ENCODE measurements at places on chromosomes 5 and 9.

- DNase-seq, result no peak
These were observed 29.5 kb upstream of the PLIN2 start for GRCh38 chr9:19156805-19157204.

DNA sequence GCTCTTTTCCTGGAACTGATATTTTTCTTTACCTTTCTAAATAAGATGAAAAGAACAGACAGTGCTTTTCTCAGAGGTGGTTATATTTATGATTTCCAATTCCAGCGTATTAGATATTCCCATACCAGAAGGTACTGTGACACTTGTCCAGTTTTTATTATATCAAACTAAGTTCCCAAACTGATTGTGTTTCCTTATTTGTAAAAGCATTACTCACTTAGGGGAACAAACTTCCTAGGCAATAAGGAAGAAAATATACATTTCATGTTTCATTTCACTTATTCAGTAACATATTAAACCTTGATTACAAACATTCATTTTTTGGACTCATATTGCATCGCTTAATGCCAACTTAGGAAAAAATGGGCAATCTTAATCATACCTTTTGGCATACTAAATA lies 1480.0 kb upstream of the NUDT12 start:
- DNase-seq, result no peak

- no peak for DNase-seq
These were observed 635 bp downstream of the NAA35 start for GRCh38 chr9:85941622-85941940.

GRCh38 chr5:148398698-148399121 lies 15.0 kb downstream of the FBXO38 start:
- no peak for DNase-seq

- no peak for DNase-seq
These were observed 26.2 kb downstream of the RASGRF2 start for GRCh38 chr5:80986382-80986781.

DNA sequence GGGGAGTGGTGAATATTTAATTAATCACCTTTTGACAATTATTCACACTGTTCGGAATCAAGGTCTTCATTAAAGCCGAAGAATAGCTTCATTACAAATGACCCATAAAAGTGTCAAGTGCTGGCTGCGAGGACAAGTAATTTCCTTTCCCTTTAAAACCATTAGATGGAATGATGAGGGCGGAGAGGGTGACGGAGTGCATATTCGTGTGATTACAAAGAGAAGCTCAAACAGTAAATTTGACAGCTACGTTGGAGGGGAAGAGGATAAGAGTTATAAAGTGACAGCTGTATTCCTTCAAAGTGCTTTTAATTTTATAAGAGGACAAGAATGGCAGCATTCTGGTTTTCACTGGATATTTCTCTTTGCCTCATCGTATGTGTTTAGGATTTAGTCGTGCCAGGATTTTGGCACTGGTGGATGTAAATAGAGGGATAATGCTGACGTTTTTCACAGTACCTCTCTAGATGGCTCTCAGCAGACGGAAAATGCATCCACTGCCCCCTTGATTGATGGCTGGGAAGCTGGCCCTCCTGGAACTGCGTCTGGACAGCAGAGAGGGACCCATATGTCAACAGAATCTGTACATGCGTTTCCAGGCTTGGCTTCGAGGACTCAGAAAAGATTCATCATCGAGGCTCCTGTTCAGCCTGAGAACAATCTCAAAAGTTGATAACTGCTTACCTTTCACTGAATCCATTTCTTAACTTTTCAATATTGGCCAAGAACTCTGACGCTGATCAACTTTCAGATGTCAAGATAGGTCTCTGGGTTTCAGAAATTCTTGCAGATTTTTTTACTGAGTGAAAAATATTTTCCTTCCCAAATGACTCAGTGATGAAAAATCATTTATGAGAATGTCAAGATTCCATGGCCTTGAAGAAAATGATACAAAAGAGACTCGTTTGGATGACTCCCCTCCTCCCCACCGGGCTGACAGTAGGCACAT lies 50.4 kb upstream of the IRX2 start:
- DNase-seq, result no peak

DNA sequence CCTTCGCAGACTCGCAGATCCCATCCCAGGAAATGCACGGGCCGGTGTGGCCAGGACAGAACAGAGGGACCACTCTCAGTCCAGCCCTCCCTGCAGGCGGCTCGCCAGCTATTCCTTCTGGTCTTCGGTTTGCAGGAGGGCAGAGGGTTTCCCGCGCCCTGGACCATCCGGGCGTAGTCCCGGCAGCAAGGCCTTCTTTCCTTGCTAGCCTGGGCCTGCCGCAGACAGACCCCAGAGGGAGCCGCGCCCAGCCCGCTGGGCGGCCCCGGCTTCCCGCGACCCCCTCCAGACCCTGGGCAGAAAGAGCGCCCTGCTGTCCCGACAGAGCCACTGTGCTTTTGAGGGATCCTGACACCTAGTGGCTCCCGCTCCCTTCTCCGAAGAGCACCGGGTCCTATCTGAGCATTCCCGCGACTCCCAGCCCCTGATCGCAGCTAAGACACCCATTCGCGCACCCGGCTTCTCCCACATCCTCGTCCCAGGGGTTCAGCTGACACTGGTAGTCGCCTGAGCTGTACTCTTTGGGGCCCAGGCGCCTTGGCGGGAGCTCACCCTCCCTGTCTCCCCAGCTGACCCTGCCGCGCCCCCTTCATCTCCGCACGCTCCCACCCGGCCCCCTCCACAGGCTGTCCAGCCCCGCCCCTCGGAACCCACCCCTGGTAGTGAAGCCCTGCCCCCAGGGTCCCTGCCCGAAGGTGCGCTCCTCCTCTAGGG lies 1.1 kb downstream of the CFAP90 start:
- no peak for DNase-seq

GRCh38 chr9:4668604-4669003 lies 2.3 kb upstream of the SPATA6L start:
- no peak for DNase-seq

GRCh38 chr5:163809473-163809872 lies 304.1 kb downstream of the MAT2B start:
- DNase-seq, result no peak

DNA sequence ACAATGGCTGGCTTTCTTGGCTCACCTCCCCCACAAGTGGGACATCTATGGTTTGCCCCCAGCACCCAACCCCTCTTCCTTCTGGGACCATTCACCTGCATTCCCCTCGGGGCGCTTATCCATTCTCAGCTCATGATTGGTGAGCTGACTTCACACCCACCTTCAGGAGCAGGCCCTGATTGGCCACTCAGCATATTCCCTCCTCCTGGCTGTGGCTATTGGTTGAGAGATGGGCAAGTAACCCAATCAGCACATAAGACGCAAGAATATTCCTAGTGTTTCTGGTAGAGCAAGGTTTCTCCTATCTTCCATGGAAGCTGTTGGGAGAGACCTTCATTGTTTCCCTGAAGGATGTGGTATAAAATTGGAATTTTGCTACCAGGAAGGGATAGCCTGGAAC lies 22.7 kb upstream of the UNC5A start:
- DNase-seq, result no peak

GRCh38 chr9:81318571-81318970 lies 370.8 kb downstream of the TLE1 start:
- no peak for DNase-seq

GRCh38 chr9:119968836-119969707 lies 599.8 kb upstream of the BRINP1 start:
- peak; percentile 1 for DNase-seq

GRCh38 chr9:83266666-83267496 lies 203.9 kb upstream of the RASEF start:
- DNase-seq, result no peak

GRCh38 chr5:45454114-45454513 lies 242.1 kb downstream of the HCN1 start:
- no peak for DNase-seq
